ENCODE measurements at places on chromosomes 1 and 21. TPM values are rescaled to one million over a fixed set of nuclear protein-coding genes. Genes with fewer than 3 reads are reported as not detected.

MEX3A gene
- total RNA-seq: 0.58 TPM

TRIM17 gene
- not detected for total RNA-seq

LDLRAP1 gene
- 27.6 TPM for total RNA-seq

FLG2 gene
- not detected for total RNA-seq

CC2D1B gene
- total RNA-seq: 32.9 TPM

S100A7 gene
- not detected for total RNA-seq

DNA sequence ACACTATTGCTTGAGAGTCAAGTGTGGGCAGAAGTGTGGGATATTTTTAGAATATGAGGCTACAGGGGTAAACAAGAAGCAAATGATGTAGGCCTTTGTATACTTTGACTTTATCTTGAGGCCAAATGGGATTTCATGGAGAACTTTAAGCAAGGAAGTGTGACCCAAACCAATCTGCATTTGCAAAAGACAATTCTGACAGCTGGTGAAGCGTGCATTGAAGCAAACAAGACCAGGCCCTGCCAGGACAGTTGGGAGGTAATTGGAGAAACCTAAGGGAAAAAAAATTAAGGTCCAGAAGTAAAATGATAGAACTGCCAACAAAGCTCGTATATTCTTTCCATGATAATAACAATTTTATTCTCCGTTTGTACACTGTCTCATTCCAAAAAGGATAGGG is 168.3 kb downstream of the TM2D1 start:
- DNase-seq: no peak

DNA sequence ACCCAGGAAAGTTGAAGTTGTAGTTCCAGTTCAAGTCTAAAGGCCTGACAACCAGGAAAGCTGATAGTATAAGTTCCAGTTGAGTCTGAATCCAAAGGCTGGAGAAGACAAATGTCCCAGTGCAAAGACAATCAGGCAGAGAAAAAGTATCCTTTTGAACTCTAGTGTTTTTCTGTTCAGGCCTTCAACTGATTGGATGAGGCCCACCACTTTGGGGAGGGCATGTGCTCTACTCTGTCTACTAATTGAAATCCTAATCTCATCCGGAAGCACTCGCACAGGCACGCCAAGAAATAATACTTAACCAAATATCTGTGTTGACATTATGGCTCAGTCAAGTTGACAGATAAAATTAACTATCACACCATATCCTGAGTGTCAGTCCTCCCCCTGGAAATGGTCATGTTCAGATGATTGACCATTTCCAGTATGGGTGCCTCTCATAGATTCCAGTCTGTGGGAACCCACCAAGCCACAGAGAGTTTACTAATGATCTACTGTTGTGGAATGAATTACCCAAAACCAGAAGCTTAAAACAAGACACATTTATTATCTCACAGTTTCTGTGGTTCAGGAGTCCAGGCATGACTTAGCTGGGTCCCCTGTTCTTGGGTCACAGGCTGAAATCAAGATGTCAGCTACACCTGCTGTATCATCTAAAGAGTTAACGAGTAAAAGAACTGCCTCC is 296.3 kb upstream of the ZP4 start:
- no peak for DNase-seq

- no peak for DNase-seq
Measured at GRCh38 chr1:58905126-58905490, 121.3 kb upstream of the JUN start.

- DNase-seq: no peak
Measured at GRCh38 chr1:22884806-22885530, 87.7 kb downstream of the LACTBL1 start.

DNA sequence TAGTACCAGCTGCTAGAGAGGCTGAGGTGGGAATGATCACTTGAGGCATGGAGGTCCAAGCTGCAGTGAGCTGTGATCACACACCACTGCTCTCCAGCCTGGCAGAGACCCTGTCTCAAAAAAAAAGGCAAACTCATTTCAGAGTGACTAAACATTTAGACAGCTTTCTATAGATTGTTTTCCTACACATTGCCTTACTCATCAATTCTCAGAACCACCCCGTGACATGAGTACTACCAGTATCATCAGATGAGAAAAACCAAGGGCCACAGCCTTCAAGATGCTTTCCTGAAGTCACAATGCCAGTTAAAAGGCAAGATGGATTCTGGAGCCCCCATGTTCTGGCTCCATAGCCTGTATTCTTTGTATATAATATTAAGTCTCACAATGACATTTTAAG is 22.4 kb upstream of the SMPDL3B start:
- no peak for DNase-seq

GRCh38 chr1:42118125-42118524 is 35.1 kb upstream of the GUCA2B start:
- DNase-seq: no peak

DNA sequence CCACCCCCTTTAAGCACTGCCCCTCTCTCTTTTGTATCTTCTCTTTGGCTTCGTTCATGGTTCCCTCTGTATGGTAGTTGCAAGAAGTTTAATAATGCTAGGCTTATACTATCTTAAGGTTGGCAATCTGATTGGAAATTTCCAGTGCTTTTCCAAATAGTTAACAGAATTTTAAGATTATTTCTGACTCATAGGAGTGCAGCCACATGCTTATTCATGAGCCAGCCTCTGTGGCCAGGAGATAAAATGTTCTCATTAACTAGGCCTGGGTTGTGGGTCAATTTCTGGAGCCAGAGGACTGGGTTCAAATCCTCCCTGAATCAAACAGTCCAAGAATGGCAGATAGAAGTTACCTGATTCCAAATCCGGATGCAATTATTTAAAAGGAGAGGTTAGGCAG is 103.1 kb downstream of the ATP6V1G3 start:
- DNase-seq: no peak

DNA sequence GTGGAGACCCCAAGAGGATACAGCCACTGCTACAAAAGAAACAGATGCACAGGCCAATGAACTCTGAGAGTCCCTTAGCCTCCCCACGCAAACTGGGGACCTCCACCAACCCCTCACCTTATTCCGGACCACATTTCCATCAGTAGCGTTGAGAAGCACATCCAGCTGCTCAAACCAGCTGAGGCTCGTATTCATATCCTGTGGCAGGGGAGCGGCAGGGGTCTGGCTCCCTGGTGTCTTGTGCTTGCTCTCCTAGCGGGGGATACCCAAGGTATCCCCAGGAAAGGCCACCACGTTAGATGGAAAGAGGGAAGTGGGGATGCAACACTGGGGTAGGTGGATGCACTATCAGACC is 481 bp downstream of the CCDC163 start:
- DNase-seq: peak; percentile 47

DNA sequence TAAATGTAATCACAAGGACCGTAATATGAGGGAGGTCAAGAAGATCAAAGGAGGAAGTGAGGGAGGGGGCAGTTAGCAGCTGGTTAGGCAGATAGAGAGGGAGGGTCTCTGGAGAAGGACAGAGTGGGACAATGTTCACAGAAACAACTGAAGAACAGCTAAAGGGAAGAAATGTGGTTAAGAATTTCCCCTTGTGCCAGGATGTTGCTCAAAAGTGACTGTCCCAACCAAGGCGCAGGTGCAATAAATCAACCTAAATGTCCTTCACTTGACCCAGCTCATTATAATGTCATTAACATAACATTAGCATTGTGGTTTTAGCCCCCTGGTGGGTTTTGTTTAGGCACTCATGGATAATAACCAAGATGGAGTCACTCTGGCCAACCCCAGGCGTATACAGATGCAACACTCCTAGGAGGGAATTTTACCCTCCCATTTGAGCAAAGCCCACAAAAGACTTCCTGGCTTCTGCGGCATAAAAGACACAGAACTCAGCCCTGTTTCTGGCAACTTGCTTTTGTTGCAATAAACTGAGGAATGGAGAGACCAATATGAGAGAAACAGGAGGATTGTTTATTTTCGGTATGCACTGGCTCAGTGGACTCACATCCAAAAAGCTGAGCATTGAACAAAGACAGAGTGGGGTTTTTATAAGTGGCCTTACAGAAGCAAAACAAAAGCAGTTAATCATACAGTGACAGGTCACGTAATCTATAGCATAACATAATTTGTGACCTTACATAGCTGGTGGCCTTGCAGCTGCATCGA is 7.3 kb upstream of the CA6 start:
- DNase-seq: no peak

GRCh38 chr1:7784492-7785071 is 491 bp downstream of the PER3 start:
- DNase-seq: no peak

DNA sequence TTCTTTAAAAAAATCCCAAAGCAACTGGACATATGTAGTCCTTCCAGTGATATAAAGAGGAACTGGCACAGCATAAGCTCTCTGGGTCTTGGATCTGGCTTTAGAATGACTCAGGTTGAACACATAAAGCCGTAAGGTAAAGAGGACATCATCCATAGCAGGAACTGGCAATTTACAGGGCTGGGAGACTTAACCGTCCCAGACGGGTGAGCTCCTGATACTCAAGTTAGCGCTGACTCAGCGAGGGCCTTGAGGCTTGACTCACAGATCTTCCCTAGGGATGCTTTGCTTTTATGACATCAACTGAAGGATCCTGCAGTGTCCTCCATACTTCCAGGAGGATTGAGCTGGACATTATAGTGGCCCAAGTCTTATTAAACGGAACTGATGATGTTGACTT is 154.1 kb downstream of the CLIC6 start:
- DNase-seq: no peak

- no peak for DNase-seq
Measured at GRCh38 chr21:22791986-22792560, 1793.9 kb downstream of the NCAM2 start.

GRCh38 chr21:43001316-43001715 is 27.0 kb downstream of the PKNOX1 start:
- no peak for DNase-seq

DNA sequence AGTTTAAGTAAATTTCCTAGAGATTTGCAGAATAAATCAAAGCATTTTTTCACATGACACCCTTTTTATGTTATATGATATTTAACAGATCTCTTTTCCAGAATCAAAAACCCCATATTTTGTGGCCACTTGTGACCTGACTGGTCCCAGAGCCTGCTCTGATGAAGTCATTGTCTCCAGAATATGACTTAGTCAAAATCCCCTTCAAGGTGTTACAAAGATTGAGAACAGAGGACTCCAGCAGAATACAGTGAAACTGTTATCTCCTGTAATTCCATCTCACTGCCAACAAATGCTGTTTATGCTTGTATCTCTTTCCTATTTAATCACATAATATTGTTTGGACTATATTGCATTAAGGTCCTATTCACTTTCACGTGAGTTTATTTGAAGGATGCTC is 25.6 kb downstream of the RGS1 start:
- DNase-seq: no peak

- no peak for DNase-seq
Measured at GRCh38 chr1:240737298-240737697, 125.3 kb upstream of the GREM2 start.

GRCh38 chr21:42865776-42866160 is 13.6 kb downstream of the WDR4 start:
- DNase-seq: no peak

- DNase-seq: no peak
Measured at GRCh38 chr1:96536581-96536980, 185.0 kb upstream of the PTBP2 start.

GRCh38 chr21:41370840-41371684 is 9.2 kb downstream of the MX2 start:
- DNase-seq: peak; percentile 35

DNA sequence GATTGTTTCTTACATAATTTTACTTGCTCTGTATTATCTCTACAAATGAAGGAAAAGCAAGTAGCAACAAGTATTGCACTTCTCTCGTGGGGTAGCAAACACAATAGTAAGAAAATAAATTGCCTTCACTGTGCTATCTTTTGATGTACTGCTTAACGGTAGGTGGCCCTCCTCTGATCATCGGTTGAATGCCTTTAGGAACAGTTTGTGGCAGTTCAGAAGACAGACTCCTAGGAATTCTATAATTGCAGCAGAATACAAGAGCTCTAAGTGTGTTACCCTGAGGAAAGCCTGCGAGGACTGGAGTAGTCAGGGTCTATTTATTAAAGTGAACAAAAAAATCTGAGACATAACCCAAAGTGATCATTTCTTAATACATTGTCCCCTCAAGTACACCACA is 1135.9 kb downstream of the KCNT2 start:
- DNase-seq: no peak

DNA sequence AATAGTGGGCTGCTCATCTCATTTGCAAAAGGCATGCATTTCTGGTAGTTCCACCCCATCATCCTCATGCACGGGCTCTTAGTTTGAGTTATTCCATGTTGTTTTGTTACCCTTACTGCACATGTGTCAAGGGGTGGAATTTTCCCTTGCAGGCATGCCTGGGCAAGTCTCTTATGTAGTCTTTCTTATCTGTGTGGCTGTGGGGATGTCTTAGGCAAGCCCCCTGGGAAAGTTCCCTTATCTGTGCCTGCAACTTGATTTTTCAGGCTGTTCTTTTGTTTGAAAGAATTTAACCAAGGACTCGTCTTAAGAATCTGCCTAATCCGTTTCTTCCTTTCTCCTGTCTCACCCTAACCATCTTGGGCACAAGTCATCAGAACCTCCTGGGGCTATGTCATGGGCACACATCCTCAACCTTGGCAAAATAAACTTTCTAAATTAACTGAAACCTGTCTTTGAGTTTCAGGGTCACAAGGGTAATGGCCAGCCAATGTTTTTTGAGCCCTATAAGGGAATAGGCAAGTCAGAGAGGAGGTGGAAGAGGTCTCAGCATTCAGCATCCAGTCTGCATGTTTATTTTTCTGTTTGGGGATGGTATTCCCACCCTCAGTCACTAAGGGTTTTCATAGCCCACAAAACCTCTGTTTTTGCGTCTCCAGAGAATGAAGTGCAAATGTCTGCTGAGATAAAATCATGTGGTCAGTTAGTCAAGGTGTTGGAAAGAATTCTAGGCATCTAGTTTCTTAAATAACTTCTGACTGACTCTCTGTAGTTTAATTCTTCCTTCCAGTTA is 579.7 kb downstream of the PLA2G4A start:
- no peak for DNase-seq

DNA sequence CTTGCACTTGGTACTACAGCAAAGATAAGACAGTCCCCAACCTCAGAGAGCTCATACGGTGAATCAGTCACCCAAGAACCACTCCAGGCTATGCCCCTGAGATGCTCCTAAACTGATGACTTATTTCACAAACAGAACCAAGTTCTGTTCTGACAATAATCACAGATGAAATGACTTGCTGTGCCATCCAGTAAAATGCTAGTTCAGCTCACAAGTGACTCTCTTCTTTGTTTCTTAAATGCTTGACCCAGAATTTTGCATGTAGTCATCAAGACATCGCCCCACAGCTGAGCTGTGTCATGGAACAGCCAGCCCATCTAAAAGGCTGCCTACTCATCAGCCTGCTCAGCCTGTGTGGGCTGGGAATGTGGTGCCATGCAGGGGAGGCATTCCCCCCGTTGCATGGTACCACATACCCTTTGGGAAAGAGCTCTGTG is 6.1 kb upstream of the SLC19A2 start:
- no peak for DNase-seq
